CD4-positive, alpha-beta T cell treated with Interleukin-4 for 4 hours (primary cell): ENCODE measurements at places on chromosomes 3 and 15.

DNA sequence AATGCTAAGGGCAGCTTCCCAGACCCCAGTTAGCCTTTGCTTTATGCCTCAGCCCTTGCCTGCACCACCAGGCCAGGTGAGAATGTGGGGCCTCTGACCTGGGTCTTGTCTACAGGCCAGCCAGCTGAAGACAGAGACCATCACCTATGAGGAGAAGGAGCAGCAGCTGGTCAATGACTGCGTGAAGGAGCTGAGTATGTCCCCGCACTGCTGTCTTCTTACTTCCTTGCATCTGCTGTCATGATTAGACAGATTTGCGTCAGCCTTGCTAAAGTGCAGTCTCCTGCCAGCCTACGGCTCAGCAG lies 74.6 kb downstream of the CCK start:
- DNase-seq: no peak

- no peak for DNase-seq
These were observed 98.8 kb downstream of the AKAP13 start for GRCh38 chr15:85479071-85479647.

DNA sequence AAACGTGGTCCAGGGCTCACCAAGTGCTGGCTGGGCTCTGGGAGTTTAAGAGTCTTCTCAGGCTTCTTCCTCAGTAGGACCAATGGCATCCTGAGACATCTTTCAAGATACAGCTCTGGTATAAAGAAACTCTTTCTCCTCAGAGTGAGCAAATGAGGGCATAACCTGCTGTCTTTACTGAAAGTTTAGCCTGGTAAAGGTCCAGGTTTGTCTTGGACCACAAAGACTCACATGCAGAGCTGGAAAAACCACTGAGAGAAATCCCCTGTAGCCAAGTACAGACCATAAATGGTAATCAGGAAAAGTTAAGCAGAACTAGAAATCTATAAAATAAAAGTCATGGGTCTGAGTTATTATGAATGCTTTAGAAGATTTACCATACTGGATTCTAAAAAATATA lies 23.1 kb downstream of the CD47 start:
- DNase-seq: no peak

DNA sequence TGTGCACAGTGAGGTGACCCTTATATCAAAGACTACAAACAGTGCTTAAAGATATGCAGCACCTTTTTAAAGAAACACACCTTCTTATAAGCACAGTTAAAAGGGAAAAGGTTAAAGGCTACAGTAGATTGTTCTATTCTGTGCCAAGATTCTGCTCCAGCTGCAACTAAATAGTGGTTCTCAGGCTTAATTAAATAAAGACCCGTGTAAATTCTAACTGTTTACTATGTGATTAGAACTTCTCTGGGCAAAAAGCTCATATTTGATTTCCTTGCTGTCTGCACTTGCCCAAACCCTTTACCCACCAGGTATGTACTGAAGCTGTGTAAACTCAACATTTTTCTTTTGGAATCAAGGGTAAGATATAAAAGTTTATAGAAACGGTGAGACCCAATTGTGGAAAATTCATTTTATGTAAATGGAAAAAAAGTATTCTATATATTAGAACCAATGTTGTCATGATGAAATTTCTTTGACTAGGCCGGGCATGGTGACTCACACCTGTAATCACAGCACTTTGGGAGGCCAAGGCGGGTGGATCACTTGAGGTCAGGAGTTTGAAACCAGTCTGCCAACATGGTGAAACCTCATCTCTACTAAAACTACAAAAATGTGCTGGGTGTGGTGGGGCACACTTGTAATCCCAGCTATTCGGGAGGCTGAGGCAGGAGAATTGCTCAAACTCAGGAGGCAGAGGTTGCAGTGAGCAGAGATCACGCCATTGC lies 230.6 kb downstream of the MECOM start:
- DNase-seq: no peak

- no peak for DNase-seq
These were observed 186.3 kb downstream of the MCTP2 start for GRCh38 chr15:94417501-94418293.

GRCh38 chr3:47912006-47912504 lies 104.2 kb downstream of the MAP4 start:
- no peak for DNase-seq

DNA sequence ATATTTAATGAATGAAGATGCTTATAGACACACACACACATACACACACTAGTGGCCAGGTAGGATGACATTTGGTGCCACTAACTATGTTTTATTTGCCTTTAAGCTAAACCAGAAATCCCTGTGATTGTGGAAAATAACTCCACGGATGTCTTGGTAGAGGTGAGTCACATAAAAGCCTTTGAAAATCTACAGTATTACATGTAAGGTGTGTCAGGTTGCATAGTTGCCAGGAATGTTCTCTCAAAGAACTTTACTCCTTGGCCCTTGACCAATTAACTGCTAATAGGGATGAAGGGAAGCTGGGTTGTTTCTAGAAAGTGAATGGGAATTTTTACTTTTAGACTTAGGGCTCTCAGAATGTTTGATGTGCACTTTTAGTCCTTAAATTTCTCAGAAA lies 9.9 kb downstream of the ZBED2 start:
- no peak for DNase-seq

DNA sequence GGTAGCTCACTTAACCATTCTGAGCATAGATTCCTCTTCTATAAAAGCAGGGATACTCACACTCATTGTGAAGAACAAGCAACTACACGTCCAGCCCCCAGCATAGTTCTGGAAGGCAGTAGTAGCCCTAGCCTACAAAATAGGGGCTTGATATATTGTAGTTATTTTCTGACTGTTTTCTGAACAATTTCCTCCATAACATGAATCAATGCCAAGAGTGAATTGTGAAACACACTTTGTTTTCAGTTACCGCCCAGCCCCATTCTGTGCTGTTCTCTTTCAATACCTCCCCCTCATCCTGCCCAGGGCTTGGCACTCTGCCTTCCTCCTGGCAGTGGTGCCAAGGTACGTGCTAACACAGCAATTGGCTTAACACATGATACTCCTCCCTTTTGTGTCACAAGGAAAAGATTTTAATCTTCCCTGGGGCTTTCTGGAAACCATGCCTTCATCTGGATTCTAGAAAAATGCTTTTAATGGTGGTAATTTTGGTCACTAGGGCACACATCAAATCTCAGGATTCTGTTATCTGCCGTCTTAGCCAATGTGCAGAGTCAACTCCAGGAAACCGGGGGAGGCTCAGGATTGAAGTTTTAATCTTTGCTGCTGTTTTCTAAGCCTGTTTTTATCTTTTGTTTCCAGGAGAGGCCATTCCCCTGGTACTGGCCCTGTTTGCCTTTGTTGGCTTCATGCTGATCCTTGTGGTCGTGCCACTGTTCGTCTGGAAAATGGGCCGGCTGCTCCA lies 37.2 kb downstream of the IL20RB start:
- no peak for DNase-seq

GRCh38 chr15:42089942-42090341 lies 4.4 kb downstream of the PLA2G4D start:
- no peak for DNase-seq

GRCh38 chr15:99565049-99565298 lies 810 bp upstream of the MEF2A start:
- no peak for DNase-seq

- no peak for DNase-seq
These were observed 124.0 kb upstream of the EPHA3 start for GRCh38 chr3:88983458-88983857.

GRCh38 chr3:38490281-38491030 lies 5.7 kb upstream of the EXOG start:
- DNase-seq: no peak

DNA sequence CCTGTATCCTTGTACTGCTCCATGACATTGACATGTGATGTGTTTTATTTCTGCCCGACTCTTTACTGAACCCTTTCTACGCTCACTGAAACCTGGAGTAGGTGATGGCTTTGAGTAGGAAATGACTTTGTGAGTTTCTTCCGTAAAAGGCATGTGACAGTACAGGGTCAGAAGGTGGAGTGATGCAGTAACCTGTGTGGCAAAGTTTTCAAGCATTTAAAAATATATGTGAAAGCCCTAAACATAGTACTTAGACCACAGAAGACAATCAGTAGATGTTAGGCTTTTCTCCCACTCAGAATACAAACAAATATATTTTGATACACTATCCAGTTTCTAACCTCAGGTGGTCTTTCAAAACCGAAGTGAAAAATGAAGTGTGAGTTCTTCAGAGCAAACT lies 31.3 kb upstream of the SACM1L start:
- no peak for DNase-seq

GRCh38 chr3:132225664-132226063 lies 91.5 kb upstream of the ACP3 start:
- no peak for DNase-seq

DNA sequence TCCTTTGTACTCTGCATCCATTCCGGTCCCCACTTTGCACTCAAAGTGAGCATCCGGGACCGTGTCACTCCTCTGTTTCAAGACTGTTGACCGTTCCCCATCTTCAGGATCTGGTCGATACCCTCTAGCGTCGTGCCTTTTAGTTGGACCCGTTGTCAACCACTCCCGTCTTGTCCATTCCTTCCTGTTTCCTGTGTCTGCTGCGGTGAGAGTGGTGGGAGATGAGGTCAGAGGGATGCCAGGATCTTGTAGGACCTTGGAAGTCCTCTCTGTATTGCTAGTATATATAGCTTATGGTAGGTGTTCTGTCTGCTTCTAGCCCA lies 624 bp downstream of the BRK1 start:
- DNase-seq: no peak

DNA sequence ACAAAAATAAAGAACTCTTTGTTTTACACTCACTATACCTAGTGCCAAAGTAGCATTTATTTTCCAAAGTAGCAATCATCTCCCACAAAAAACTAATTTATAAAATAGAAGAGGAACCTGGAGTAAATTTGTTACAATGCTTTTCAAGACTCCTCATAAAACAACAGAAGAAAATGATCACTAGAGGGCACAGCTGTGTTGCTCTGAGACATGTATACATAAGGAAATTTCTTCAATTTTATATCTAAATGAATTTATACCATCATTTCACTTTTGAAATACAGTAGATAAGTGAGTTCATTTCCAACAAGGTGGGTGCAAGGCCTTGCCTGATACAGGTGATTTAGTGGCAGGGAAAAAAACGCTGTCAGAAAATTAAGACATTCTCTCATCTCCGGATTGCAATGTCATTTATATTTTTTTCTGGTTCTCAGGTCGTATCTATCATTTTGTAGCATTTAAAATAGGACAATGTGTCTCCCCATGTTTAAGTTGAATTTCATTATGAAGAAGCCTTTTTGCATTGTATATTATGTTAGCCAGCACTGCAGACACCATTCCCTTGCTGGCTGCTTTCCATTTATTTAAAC lies 25.3 kb upstream of the ARHGEF26 start:
- no peak for DNase-seq

GRCh38 chr15:39573287-39573686 lies 7.6 kb upstream of the THBS1 start:
- no peak for DNase-seq

DNA sequence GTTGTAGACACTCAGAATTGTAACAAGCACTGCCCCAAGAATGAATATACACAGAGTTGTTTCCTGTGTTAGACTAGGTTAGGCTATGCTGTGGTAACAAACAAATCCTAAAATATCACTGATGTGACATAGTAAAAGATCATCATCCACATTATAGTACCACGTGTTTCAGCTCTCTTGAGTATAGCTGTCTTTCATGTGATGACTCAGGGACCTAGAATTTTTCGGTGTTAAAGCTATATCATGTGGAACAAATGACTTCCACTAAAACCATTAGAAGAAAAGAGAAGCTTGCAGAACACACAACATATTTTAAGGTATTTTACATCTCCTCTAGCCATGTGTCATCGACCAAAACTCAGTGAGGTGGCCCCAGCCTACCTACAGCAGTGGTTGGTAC lies 307.9 kb upstream of the RBMS3 start:
- DNase-seq: no peak

- no peak for DNase-seq
These were observed 93.8 kb upstream of the ICE2 start for GRCh38 chr15:60572541-60573421.

DNA sequence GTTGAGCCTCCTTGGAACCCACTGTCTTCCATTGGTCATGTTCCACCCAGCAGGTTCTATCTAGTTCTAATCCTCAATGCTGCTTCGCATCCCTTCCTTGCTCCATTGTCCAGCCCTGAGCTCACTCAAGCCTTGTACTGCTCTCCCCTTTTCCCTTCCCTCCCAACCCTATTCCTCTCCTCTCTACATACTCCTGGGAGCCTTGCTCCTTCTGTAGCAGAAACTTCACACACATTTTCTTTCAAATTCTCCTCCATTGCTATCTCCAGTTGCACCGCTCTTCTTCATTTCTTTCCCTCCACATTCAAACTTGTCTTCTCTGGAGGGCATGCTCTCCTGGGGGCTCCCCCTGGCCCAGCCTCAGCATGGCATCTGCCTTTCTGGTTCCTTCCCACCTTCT lies 14.5 kb downstream of the NR1I2 start:
- DNase-seq: no peak

DNA sequence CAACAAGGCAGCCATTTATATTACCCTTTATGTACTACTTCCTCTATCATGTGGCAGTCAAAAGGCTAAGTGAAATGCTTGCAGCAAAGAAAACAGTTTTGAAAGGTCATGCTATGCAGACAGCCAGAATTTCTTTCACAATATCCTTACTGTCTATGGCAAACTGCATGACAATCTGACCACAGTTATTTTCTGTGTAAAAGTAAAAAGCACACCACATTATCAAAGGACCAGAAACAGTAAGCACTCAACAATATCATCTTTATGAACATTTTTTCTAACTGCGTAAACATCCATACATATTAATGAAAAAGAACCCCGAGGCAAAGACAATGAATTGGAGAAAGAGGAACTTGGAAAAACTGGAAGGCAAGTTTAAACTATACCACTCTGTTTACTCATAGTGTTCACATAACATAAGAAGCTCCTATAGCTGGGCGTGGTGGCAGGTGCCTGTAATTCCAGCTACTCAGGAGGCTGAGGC lies 47.9 kb downstream of the PIK3CB start:
- no peak for DNase-seq
